ENCODE measurements at places on chromosomes 7 and 10.
A peak's percentile ranks its signal among the peaks of the same experiment; 100 is the strongest.

DNA sequence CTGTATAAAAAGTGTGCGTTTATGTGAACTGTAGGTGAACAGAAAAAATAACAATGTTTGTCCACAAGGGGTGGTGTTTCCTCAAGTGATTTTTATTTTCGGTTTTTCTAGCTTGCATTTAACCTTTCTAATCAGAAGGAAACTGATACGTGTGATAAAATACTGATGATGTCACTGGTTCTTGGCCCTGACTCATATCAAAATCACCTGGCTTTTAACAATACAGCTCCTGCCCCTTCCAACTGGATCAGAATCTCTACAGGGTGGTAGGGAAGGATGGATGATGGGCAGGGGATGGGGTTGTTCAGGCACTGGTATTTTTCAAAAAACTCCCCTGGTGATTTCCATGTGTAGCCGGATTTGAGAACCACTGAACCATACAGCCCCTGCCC is 10.9 kb downstream of the NPFFR1 start:
- DNase-seq: no peak

- DNase-seq: no peak
These were observed 210.9 kb upstream of the CHRM2 start for GRCh38 chr7:136657482-136657921.

GRCh38 chr7:95334447-95334846 is 10.1 kb upstream of the PON1 start:
- no peak for DNase-seq

DNA sequence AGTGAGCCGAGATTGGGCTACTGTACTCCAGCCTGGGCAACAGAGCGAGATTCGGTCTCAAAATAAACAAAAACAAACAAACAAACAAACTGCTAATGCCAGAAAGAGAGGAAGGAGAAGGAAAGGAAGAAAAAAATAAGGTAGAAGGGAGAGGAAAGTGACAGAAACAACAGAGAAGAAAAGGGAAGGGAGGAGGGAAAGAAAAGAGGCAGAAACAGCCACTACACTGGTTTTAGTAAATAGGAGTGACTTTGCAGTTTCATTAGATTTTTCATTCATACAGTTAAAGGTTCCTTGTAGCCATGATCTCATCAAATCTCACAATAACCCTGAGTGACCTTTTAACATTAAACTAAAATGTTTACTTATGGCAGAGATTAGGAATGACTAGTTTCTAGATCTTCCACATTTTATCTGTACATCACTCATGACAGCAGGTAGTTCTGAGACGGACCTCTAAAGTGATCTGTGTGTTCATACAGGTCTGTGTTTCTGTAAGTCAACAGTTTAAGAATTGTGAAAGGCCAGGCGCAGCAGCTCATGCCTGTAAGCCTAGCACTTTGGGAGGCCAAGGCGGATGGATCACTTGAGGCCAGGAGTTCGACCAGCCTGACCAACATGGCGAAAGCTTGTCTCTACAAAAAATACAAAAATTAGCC is 191.3 kb upstream of the KLF14 start:
- DNase-seq: no peak

DNA sequence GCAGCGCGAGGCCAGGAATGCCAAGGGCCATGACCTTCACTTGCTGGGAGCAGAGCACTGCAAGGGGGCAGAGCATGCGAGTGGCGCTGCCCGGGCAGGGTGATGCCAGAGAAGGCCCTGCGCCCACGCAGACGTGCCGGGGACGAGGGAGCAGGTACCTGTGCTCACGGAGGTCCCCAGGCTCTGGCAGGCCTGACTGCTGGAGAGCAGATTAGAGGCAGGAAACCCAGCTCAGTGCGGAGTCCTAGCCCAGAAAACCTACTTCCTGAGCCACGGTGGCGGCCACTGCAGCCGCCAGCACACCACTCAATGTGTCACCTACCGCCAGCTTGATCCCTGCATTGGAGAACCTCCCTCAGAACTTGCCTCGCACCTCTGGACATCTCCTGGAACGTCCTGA is 148.4 kb downstream of the MAD1L1 start:
- no peak for DNase-seq

- DNase-seq: no peak
These were observed 18.8 kb downstream of the IMPDH1 start for GRCh38 chr7:128390871-128391565.

- no peak for DNase-seq
These were observed 159.9 kb downstream of the CALCR start for GRCh38 chr7:93414574-93414973.

- DNase-seq: no peak
These were observed 720.5 kb downstream of the GRID1 start for GRCh38 chr10:85645926-85646711.

DNA sequence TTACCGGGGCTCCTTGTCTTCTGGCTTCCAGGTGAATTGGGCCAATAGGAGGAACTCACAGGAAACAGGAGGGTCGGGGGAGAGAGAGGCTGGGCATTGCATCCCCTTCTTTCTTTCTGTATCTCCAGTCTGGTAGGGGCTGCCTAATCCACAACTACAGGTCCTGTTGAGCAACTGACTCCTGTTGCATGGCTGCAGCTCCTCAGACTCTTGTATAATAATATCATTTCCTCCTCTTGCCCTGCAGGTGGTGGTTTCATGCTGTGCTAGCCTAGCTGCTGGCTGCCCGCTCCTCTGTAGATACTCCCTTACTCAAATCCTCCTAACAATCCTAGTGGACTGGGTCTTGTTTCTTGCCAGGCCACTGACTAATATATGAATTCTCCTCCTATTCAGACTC is 276.5 kb upstream of the SMIM30 start:
- no peak for DNase-seq

- DNase-seq: no peak
These were observed 238.2 kb downstream of the SKAP2 start for GRCh38 chr7:26626156-26626555.

GRCh38 chr7:44587843-44588711 is 6.0 kb upstream of the TMED4 start:
- DNase-seq: peak; percentile 46

- peak; percentile 54 for DNase-seq
These were observed 188.5 kb upstream of the BMPER start for GRCh38 chr7:33716581-33717477.

GRCh38 chr7:103781409-103781808 is 208.0 kb downstream of the RELN start:
- DNase-seq: no peak

DNA sequence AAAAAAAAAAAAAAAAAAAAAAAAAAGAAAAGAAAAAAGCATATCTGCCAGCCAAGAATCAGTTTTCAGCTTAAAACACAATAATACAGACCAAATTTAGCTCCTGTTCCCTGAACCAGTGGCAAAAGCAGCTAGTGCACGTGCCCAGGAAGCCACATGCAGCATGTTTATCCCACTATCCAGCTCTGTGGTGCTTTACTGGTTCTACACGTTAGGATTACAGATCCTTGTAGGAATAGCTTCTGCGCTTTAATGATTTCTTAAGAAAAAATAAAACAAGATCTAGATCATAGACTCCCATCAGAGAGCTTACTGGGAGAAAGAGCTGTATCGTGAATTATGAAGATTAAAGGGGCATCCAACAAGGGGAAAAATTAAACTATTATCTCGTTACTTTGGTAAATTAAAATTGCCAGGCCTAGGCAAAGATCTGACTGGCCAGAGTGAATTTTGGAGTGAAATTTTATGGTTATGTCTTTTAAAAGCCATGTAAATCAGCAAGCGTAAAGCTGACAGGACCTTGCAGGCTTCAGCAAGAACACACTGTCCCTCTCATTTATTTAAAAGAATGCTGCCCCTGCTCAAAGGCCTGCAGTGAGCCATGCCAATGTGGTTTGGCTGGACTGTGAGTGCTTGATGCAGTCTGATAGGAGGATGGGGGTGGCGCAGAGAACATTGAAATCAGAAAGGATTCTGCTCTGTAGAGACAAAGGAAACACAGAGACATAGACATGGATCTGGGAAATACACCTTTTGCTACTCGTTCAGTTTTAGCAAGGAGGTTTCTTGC is 177.3 kb upstream of the PHYHIPL start:
- no peak for DNase-seq

DNA sequence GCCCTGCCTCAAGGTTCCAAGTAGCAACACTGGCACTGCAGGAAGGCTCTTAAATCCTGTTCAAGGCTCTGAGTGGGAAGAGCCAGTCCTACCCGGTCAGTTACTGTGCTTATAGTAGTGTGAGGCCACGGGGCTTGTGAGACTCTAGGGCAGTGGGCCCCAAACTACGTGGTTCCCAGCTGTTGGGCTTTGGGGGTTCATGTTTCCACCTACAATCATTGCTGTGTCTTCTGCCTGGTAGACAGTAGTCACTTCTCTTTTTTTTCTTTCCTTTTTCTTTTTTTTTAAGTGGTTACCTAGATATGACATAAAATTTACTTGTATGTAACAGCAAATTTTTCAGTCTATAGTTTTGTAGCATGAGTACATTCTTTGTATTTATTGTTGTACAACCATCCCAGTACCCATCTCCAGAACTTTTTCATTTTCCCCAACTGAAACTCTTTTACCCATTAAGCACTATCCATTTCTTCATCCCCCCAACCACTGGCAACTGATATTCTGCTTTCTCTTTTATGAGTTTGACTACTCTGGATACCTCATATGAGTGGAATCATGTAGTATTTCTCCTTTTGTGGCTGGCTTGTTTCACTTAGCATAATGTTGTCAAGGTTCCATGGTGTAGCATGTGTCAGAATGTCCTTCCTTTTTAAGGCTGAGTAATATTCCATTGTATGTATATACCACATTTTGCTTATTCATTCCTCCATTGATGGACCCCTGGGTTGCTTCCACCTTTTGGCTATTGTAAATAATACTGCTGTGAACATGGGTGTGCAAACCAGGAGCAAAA is 7.7 kb downstream of the UBTD1 start:
- no peak for DNase-seq

DNA sequence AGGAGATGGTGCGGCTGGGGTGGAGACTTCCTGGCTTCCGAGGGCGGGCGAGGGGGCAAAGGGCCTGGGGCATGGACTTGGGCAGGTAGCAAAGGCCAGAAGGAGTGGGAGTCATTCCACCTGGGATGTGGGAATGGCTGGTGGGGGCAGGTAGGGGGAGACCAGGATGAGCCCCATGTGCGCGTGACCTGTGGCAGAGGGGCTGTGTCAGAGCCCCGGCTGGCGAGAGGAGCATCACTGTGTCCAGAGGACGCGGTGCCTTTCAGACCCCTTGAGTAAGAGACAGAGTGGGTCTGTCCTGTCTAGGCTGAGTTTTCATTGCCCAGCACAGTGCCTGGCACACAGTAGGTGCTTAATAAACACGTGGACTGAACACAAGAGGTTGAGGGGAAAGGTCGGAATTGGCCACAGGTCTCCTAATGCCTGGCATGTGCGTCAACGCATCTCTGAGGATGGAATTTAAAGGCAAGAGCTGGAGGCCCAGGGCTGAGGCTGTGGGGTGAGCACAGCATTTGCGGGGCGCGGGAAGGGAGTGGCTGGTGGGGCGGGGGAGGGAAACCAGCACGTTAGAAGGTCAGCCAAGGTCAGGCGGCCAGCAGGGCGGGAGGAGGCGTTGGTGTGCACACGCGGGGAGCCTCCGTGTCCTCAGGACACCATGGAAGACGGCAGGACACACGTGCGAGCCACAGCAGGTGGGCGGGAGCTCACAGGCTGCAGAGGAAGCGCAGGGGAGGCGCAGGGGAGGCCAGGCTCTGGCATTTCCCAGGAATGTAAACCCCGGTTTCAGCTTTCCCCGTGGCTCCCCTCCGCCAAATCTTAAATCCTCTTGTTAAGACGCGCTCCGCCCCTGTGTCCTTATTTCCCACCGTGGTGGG is 51.8 kb downstream of the CUX1 start:
- DNase-seq: no peak

DNA sequence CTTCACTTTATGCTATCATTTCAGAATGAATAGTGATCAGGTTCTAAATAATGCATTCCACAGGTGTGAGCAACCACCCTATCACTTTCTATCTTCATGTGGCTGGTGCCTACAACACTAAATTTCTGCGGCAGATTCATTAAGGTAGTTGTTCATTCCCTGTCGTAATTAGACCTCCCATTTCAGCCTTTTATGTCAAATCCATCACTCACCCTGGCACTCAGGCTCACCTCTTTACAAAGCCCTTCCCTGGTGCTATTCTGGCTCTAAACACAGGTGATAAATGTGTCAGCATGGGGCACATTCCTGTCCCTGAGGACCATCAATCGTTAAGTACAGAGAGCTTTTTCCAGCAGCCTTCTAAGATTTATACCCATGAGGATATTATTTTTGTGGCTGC is 300.0 kb upstream of the C7orf33 start:
- peak; percentile 10 for DNase-seq

DNA sequence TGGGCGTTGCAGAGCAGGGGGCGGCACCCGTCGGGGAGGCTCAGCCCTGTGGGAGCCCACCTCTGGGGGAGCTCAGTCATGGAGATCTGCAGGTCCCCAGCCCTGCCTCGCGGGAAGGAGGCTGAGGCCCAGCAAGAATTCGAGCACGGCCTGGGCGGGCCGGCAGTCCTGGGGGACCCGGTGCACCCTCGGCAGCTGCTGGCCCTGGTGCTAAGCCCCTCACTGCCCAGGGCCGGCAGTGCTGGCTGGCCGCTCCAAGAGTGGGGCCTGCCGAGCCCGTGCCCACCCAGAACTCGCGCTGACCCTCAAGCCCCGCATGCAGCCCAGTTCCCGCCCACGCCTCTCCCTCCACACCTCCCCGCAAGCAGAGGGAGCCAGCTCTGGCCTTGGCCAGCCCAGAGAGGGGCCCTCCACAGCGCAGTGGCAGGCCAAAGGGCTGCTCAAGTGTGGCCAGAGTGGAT is 76.2 kb downstream of the TMEM26 start:
- DNase-seq: no peak

- no peak for DNase-seq
These were observed 633 bp upstream of the EBLN1 start for GRCh38 chr10:22218448-22218847.

- DNase-seq: no peak
These were observed 156.5 kb upstream of the BMPER start for GRCh38 chr7:33748793-33749192.

- peak; percentile 16 for DNase-seq
These were observed 25.2 kb downstream of the GET4 start for GRCh38 chr7:901388-902154.

DNA sequence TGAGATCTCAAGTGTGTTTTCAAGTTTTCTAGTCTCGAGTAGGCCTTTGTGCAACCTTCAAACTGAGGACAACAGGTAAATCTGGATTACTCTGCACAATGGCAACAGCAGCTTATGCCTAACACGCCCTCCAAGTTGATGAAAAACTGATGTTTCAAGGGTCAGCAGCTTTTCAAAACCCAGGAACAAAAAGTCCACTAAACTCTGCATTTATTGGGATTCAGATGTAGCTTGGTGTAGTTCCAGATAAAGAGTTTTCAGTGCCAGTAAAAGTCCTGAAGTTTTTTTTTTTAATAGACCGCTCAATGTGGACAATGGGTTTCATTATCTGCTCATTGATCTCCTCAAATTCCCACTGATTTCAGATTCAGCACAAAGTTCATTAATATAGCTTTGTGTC is 259.3 kb downstream of the GLI3 start:
- DNase-seq: no peak

GRCh38 chr10:4189281-4189680 is 404.3 kb upstream of the KLF6 start:
- no peak for DNase-seq

DNA sequence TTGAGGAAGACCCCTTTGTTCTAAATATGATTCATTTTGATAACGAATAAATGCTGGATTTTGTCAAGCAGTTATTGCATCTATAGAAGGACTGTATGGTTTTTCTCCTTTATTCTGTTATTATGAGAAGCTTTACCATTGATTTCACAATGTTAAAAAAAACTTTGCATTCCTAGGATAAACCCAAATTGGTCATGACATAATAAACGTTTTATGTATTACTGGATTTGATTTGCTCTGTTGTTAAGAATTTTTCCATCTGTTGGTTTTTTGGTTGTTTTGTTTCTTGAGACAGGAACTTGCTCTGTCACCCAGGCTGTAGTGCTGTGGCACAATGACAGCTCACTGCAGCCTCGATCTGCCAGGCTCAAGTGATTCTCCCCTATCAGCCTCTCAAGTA is 2.2 kb upstream of the DNA2 start:
- DNase-seq: no peak
